Foreskin keratinocyte (primary cell): ENCODE measurements at places on chromosomes 3 and 15. TPM values are rescaled to one million over a fixed set of nuclear protein-coding genes. Genes with fewer than 3 reads are reported as not detected.

The SLC9A9 gene
- total RNA-seq: 1.9 and 2.0 TPM in 2 replicates

- DNase-seq: no peak
Observed at GRCh38 chr15:95609096-95609495, 721.4 kb upstream of the NR2F2 start.

The ANKRD63 gene
- total RNA-seq: not detected in 2 replicates

DNA sequence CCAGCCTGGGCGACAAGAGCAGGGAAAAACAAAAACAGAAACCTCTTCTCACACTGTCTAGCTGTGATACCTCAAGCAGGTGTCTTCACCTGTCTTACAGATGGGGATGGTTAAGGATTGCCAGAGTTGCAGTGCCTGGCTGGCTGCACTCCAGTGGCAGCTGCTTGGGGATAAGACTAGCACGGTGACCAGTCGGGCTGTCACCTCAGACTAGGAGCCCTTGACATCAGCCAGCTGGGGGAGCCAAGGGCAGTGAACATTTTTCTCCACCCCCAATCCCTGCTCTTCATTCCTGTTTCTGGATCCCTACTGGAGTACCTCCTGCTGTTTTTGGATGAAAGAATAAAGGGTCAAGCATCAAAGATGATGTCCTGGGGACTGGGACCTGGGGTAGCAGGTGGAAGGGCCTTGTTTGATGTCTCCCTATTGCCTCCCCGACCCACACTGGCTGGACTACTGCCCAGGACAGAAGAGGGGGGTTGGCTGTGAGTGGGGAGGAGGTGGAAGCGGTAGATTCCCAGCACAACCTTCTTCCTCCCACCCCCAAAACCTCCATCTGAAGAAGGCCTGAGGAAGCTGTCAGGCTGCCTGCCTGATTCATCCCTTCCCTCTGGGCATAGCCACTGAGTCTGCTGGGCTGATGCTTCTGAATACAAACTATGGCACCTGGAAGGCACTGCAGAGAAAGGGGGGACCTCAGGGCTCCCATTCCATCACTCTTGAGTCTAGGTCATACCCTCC lies 7.0 kb upstream of the CPNE9 start:
- no peak for DNase-seq

DNA sequence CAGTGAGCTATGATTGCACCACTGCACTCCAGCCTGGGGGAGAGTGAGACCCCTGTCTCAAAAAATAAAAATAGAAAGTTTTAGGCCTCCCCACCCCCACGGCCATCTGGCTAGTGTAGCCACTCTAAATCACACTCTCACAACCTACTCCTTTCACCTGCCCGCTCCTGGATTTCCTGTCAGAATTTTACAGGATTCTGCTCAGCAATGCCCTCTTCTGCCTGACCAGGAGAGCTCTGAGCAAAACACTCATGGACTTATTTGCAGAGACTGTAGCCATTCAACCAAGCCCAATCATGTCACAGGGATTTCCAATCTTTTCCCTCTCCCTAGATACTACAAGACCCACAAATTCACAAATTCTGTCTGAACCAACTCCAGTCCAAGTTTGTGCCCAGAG lies 242.6 kb upstream of the TPRG1 start:
- peak; percentile 41 for DNase-seq

DNA sequence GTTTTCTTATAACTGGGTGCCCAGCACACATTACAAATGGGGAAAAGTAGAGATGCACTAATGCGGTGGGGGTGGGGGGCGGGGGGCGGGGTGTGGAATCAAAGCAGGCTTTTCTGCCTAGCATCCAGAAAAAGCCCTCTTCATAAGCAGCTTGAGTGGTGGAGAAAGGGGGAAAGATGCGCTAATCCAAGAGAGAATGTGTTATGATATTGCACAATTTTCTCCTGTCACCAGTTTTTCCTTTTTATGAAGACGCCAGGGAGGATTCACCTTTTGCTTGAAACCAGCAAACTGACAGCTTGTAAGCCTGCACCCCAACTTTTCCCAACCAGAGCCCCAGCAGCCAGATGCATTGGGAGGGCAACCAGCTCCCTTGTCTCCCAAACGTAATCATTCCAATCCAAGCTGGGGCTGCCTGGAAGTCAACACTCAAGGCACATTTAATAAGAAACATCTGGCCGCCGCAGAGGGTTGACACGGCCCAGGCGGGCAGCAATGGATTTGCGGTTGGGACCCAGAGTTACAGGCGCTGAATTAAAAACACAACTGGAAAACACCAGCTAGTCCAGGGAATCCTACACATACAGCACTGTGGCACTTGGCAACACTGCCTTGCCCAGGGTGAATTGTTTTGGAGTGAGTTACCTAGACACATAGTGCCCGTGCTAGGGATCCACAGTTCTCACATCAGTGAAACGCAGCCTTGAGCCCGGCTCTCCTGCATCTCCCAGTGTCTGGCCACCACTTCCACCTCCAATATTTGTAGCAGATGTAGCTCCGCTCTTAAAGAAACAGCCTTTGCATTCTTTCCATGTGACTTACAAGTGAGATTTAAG lies 218.5 kb upstream of the PRICKLE2 start:
- DNase-seq: no peak

DNA sequence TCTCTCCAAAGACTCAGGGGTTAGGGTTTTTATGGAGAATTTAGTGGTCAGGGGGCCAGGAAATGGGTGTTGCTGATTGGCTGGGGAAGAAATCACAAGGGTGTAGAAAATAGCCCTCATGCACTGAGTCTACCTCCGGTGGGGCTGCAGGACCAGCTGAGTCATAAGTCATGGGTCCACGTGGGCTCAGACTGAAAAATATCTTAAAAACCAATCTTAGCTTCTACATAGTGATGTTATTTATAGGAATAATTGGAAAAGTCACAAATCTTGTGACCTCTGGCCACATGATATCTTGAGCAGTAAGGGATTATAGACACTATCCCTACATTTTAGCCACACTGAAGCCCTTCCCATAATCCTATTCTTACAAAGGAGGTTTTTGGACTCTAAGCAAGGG lies 224.0 kb downstream of the DPH6 start:
- DNase-seq: no peak

The LXN gene
- 7.8 and 11.0 TPM in 2 replicates for total RNA-seq

The DNAJA4 gene
- total RNA-seq: 8.8 and 10.6 TPM in 2 replicates

- DNase-seq: peak; percentile 66
Observed at GRCh38 chr3:105369500-105370371, 3.0 kb downstream of the ALCAM start.

DNA sequence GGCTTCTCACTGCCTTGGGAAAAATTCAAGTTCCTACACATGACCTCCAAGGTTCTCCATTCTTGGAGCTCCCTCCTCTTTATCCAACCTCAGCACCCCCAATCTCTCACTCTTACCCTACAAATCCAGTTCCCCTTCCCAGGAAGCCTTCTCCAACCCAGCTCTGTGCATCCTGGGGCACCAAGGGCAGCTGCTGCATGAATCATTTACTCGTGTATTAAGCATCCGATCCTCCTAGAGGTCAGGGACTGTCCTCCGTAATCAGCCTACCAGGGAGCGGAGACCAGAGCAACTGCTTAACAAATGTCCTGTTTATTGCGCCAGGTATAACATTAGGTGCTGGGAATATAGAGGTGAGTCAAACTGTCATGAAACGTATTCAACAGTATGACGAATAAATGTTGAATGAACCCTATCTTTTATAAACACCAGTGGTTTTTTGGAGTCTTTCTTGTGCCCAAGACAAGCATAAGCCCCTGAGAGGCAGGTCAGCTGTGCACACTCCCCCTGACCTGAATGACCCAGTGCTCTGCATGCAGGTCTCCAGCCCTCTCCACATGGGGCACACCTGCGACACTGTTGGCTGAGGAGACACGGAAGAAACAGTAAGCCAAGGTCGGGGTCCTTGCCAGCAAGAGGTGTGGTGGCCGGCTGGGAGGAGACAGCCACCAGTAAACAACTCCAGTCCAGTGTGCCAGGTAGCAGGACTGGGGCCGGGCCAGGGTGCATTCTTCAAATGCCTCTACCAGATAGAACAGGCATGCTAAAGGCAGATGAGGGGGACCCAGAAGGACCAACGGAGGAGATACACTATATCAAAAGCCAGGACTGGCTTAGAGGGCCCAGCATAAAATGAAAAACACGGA lies 27.6 kb downstream of the ANP32A start:
- no peak for DNase-seq

- DNase-seq: no peak
Observed at GRCh38 chr3:143924522-143925285, 46.9 kb upstream of the DIPK2A start.

- no peak for DNase-seq
Observed at GRCh38 chr3:72093992-72094334, 309.0 kb upstream of the PROK2 start.

The IVD gene
- 14.3 and 24.5 TPM in 2 replicates for total RNA-seq

- DNase-seq: no peak
Observed at GRCh38 chr3:62556121-62556815, 182.9 kb upstream of the FEZF2 start.

DNA sequence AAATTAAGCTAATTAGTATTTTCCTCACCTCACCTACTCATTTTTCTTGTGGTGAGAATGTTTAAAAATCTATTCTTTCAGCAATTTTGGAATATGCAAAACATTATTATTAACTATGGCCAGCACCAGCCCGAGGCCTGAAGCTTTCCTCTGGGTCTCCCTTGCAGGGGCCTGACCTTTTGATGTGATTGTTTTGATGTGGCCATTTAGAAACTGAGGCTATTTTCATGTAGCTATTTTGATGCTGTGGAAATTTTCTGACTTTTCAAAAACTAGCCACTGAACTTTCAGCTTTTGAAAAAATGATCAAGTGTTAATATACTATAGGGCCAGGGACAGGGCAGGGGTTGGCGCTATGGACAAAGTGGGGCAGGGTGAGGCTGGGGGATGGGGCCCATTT lies 8.2 kb upstream of the CCR9 start:
- no peak for DNase-seq

DNA sequence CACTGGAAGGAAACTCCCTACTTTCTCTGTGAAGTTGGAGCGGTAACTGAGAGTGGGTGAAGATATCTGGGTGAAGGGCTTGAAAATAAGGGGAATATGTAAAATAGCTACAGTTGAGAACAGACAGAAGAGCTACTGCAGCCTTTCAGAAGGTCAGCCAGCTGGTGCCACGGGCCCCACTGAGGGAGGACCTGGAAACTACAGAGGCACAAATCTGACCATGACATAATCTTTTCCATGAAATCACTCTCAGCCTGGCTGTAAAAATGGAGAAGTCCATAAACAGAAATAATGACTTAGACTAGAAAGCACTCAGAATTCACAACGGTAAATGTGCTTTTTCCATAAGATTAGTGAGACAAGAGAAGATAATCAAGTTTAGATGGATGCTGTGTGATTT lies 46.4 kb downstream of the ST3GAL6 start:
- DNase-seq: no peak

The CADM2 gene
- total RNA-seq: not detected in 2 replicates

GRCh38 chr3:48684480-48685143 lies 1.1 kb downstream of the NCKIPSD start:
- no peak for DNase-seq

- no peak for DNase-seq
Observed at GRCh38 chr3:42704136-42704841, 1.7 kb upstream of the HHATL start.

- DNase-seq: no peak
Observed at GRCh38 chr3:73734211-73735089, 109.7 kb upstream of the PDZRN3 start.

The CDHR4 gene
- not detected in 2 replicates for total RNA-seq
